CD14-positive monocyte (primary cell): ENCODE measurements at places on chromosomes 4 and X.

DNA sequence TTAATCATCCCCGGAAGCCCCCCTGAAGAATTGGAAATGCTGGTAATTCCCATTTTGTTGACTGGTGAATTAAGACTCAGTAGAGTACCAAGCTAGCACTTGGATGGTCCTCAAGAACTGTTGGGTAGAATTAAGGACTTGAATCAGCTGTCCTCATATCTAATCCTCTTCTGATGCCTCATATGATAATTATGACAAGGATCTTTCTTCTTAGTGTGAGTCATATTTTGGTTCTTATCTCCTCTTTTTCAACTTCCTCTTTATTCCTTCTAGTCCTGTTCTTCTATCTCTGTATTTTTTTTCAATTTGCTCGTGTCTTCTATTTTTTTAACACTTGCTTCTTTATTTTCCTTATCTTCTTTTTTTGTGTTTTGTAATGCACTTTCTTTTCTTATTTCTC, 206.3 kb upstream of the ANXA3 start:
- no peak for DNase-seq

GRCh38 chr4:100083289-100083688, 107.0 kb downstream of the DDIT4L start:
- DNase-seq = no peak

DNA sequence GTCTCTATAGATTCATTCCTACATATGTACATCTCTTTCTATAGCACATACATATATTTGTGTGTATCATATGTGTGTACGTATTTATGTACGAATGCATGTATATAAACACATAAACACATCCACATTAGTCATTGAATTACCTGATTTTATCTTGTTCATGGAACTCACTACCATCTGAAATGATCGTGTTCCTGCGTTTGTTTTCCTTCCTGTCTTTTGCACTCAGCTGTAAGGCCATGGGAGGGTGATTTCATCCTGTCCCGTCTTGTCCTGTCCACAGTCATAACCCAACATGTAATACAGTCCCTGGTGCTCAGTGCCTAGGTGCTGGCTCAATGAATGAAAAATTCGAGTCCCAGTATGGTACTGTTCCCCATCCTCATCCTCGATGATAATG, 191.8 kb upstream of the PSAPL1 start:
- no peak for DNase-seq

DNA sequence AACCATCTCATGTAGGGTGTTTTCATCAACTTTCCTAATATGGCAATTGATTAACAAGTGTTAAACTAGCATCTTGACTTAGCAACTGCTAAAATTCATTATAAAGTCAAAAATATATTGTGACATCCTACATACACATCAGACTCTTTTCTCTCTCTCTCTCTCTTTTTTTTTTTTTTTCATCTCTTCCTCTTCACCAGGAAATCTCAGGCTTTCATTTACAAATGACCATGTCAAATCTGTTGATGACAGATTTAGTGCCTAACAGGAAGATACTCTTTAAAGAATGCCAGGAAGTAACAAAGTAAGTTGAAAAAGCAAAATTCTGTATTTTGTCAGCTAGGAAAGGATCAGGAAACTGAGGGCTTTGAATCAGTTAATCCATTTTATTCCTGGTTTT, 365.5 kb downstream of the PCDH7 start:
- DNase-seq = no peak

DNA sequence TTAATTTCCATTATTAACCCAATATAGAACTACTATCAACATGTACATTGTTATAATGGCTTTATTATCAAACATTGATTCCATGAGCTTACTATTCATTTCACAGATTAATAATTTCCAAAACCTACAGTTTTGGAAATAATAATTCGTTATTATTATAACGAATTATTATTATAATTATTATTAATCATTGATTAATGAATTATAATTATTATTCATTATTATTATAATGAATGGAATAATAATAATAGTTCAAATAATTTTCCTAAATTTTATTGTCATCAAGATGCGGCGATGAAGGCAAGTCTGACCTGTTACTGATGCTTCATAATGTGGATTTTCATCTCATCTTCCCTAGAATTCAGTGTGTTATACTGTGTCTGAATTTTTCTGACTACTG, 22.0 kb downstream of the CTSO start:
- no peak for DNase-seq

- DNase-seq = no peak
Observed at GRCh38 chrX:14738643-14739042, 134.2 kb downstream of the FANCB start.

DNA sequence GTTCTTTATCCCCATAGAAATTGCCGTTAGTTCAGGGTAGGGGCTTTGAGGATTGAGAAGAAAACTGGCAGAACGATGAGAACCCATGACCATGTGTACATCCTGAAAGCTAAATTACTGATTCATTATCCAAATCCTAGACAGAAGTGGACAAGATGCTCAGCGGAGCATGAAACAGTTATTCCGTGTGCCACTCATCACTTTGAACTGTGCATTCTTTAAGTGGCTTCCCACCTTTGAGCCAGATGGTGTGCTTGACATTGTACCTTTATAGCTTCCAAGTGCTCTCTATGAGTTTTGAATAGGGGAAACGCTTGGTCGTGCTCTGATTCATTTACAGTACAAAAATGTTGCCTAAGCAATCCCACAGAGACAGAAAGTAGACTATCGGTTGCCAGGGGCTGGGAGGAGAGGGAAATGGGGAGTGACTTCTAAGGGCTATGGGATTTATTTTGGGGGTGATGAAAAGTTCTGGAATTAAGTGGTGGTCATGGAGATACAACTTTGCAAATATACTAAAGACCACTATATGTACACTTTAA, 100.0 kb downstream of the DOCK11 start:
- DNase-seq = no peak
